Natural killer cell (primary cell): ENCODE measurements at places on chromosomes 16 and 17. TPM values are rescaled to one million over a fixed set of nuclear protein-coding genes. Genes with fewer than 3 reads are reported as not detected.

DNA sequence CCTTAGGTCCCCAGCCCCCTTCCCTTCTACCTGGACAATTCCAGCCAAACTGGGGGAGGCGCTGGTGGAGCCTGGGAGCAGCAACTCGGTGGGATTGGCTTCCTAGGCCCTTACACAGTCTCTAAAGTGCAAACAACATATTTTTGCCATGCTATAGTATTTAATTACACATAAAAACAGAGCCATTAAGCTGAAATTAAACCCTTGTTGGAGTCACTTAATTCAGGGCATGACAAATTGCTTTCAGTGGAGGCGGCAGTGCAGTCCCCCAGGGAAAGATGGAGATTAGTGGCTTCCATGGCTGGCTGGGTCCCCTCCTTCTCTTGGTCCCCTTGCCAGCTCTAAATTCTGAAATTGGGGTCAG is 17.3 kb downstream of the IGFBP4 start:
- H3K27ac ChIP-seq: no peak overlapping the region
- H3K36me3 ChIP-seq: peaks cover 5% of the 10 kb centered on the region
- no peaks in the 10 kb centered on the region for H3K27me3 ChIP-seq
- DNase-seq: no peak

KRTAP4-1 gene
- total RNA-seq: not detected

GRCh38 chr17:46819906-46820351 is 1.4 kb upstream of the WNT3 start:
- peaks cover 30% of the 10 kb centered on the region for H3K4me1 ChIP-seq
- peaks cover 63% of the 10 kb centered on the region for H3K27me3 ChIP-seq
- H3K36me3 ChIP-seq: no peaks in the 10 kb centered on the region

HOXB2 gene
- 21.6 TPM for total RNA-seq

DNA sequence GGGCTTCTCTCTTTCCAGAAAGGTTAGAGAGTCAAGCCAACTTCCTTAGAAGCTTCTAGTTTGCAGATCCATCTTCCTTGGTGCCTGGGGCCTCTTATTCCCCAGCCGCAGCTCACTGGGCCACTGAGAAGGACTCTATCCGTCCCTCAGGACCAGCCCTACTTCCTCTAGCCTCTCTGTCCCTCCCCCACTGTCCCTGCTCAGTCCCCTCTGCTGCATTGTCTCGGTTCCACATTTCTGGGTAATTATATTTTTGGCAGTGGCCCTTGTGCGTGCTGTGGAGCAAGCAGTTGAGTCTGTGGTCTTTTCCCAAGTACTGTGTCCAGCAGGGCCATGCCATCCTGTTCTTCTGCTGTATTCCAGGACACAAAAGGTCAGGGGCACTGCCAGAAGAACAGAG is 17.8 kb downstream of the IRX3 start:
- no peak for DNase-seq
- no peaks in the 10 kb centered on the region for H3K4me1 ChIP-seq
- H3K36me3 ChIP-seq: no peaks in the 10 kb centered on the region

- no peak for DNase-seq
- no peaks in the 10 kb centered on the region for H3K36me3 ChIP-seq
- no peaks in the 10 kb centered on the region for H3K27me3 ChIP-seq
- no peak overlapping the region for H3K27ac ChIP-seq
- H3K4me1 ChIP-seq: peaks cover 11% of the 10 kb centered on the region
These were observed 9.2 kb downstream of the QPRT start for GRCh38 chr16:29688172-29688571.

DNA sequence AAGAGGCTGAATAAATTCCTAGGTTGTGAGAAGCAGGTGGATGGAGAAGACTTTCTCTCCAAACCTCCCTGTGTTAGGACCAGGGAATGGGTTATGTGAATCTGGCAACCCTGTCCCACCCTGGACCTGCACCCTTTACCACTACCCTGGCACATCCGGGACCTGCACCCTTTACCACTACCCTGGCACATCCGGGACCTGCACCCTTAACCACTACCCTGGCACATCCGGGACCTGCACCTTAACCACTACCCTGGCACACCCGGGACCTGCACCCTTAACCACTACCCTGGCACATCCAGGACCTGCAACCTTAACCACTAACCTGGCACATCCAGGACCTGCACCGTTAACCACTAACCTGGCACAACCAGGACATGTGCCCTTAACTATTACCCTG is 207.0 kb upstream of the CACNG3 start:
- H3K27ac ChIP-seq: no peak overlapping the region
- H3K36me3 ChIP-seq: peaks cover 21% of the 10 kb centered on the region
- H3K27me3 ChIP-seq: no peaks in the 10 kb centered on the region
- DNase-seq: no peak
- no peak overlapping the region for H3K4me3 ChIP-seq

- no peak overlapping the region for H3K4me3 ChIP-seq
- no peak overlapping the region for H3K27ac ChIP-seq
- H3K36me3 ChIP-seq: no peaks in the 10 kb centered on the region
- no peaks in the 10 kb centered on the region for H3K4me1 ChIP-seq
- no peak for DNase-seq
- no peaks in the 10 kb centered on the region for H3K27me3 ChIP-seq
These were observed 89.3 kb upstream of the NKD1 start for GRCh38 chr16:50458667-50459495.

- H3K27me3 ChIP-seq: no peaks in the 10 kb centered on the region
- H3K4me1 ChIP-seq: no peaks in the 10 kb centered on the region
- no peaks in the 10 kb centered on the region for H3K36me3 ChIP-seq
- no peak for DNase-seq
These were observed 9.5 kb upstream of the KSR1 start for GRCh38 chr17:27446569-27447301.

GRCh38 chr16:48517493-48517892 is 92.5 kb downstream of the N4BP1 start:
- no peaks in the 10 kb centered on the region for H3K4me1 ChIP-seq
- H3K4me3 ChIP-seq: no peak overlapping the region
- no peak for DNase-seq
- no peaks in the 10 kb centered on the region for H3K27me3 ChIP-seq
- H3K27ac ChIP-seq: no peak overlapping the region

DNA sequence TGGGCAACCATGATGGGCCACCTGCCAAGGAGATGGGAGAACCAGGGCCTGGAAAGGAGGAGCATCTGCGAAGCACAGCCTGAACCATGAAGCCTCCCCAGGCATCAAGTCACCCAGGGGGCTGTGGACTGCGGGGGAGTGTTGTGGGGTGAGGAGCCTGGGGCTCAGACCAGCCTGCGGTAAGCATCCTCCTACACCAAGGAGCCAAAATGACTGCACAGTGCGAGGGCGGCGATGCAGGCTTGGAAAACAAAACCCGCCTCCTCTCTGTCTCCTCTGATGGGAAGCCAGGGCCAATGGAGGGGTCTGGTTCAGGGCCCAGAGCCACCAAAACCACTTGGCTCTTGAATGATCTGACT is 18.1 kb upstream of the MAF start:
- H3K27ac ChIP-seq: no peak overlapping the region
- H3K4me1 ChIP-seq: peaks cover 13% of the 10 kb centered on the region
- H3K4me3 ChIP-seq: no peak overlapping the region
- no peaks in the 10 kb centered on the region for H3K27me3 ChIP-seq
- no peaks in the 10 kb centered on the region for H3K36me3 ChIP-seq

ALOX12B gene
- total RNA-seq: 0.29 TPM

GRCh38 chr17:62735044-62735651 is 73.0 kb downstream of the MARCHF10 start:
- H3K27me3 ChIP-seq: no peaks in the 10 kb centered on the region
- no peak overlapping the region for H3K27ac ChIP-seq
- no peaks in the 10 kb centered on the region for H3K4me1 ChIP-seq
- no peaks in the 10 kb centered on the region for H3K36me3 ChIP-seq

MT1H gene
- total RNA-seq: not detected

DNA sequence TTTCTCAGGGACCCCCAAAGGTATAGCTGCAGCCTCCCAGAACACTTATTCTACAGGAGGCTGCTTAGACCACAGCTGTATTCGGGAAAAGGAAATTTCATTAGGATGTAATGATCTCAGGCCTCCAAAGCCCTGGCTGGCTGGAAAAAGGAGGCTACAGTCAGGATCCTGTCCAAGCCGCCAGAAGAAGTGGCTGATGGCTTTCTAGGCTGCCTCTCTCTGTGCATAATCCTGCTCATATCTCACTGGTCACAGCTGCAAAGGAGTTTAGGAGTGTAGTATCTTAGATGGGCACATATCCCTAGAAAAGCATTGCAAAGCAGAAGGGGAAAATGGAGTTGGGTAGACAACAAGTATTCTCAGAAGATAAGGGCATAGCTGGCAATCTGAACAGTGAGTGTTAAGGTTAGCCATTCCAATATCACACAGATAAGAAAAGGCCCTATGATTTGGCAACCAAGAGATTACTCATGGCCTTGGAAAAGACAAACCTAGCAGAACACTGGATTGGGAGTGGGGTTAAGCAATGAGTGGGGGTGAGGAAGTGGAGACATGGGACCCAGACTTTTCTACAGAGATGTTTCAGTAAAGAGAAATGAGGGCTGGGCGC is 26.0 kb upstream of the PRKCA start:
- H3K36me3 ChIP-seq: no peaks in the 10 kb centered on the region
- H3K27me3 ChIP-seq: no peaks in the 10 kb centered on the region
- no peak for DNase-seq

DNA sequence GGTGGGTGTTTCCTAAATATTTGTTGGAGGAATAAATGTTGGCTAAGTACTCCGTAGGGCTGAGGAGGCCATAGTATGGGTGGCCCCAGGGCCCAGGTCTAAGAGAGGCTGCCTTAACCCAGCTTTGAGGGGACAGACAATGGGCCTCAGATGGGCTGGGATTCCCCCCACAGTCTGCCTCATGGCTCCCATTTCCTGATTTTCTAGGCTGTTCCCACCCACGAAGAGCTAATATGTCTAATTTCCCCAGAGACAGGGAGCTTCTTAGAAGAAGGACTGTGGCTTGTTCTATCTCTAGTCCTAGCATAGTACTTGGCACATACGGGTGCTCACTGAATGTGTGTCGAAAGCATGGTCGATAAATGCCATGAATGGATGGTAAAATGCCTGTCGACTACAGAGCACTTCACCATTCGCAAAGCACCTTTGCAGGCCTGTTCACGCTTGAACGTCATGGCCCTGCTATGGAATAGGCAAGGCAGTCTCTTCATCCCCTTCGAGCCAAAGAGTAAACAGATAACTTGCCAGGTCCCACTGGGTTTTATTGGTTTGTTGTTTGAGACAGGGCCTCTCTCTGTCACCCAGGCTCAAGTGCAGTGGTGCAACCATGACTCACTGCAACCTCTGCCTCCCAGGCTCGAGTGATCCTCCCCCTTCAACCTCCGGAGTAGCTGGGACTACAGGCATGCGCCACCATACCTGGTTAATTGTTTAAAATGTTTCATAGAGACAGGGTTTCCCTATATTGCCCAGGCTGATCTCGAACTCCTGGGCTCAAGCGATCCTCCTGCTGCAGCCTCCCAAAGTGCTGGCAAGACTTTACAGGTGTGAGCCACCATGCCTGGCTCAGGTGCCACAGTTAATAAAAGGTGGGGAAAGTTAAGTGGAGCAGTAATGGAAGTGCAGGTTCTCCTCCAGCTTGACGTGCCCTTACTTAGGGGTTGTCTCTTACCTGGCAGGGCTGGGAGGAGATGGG is 9.7 kb downstream of the CHAD start:
- H3K4me1 ChIP-seq: no peaks in the 10 kb centered on the region
- no peaks in the 10 kb centered on the region for H3K27me3 ChIP-seq
- no peak overlapping the region for H3K27ac ChIP-seq
- no peak overlapping the region for H3K4me3 ChIP-seq
- H3K36me3 ChIP-seq: no peaks in the 10 kb centered on the region
- DNase-seq: no peak

DNA sequence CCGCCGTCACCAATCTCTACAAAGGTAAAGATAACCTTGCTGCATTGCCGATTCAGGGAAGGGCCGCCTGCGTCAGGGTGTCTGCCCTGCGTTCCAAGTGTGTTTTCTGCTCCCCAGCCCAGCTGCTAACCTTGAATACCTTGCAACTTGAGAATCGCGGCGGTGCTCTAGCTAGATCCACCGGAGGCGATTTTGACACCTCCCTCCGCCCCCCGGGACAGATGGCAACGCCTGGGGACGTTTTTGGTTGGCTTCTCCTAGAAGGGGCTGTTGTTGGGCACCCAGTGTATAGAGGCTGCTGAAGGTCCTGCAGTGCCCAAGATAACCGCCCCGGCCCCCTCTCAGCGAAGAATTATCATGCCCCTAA is 1.5 kb downstream of the HAPSTR1 start:
- H3K4me3 ChIP-seq: peak overlapping the region; percentile 89
- H3K36me3 ChIP-seq: peaks cover 30% of the 10 kb centered on the region
- DNase-seq: no peak
- H3K27me3 ChIP-seq: no peaks in the 10 kb centered on the region
- peak overlapping the region; percentile 92 for H3K27ac ChIP-seq
- peaks cover 36% of the 10 kb centered on the region for H3K4me1 ChIP-seq

- no peaks in the 10 kb centered on the region for H3K27me3 ChIP-seq
- no peak overlapping the region for H3K4me3 ChIP-seq
- no peaks in the 10 kb centered on the region for H3K4me1 ChIP-seq
- no peaks in the 10 kb centered on the region for H3K36me3 ChIP-seq
- no peak overlapping the region for H3K27ac ChIP-seq
- no peak for DNase-seq
These were observed 331.0 kb upstream of the CCL2 start for GRCh38 chr17:33924104-33924503.

PDK2 gene
- total RNA-seq: 23.2 TPM

- H3K27me3 ChIP-seq: peaks cover 54% of the 10 kb centered on the region
- H3K36me3 ChIP-seq: no peaks in the 10 kb centered on the region
- no peak overlapping the region for H3K27ac ChIP-seq
- H3K4me3 ChIP-seq: no peak overlapping the region
- DNase-seq: no peak
These were observed 4.4 kb upstream of the IRX5 start for GRCh38 chr16:54926166-54926838.

- peaks cover 8% of the 10 kb centered on the region for H3K4me1 ChIP-seq
- H3K36me3 ChIP-seq: no peaks in the 10 kb centered on the region
- H3K27me3 ChIP-seq: no peaks in the 10 kb centered on the region
- no peak overlapping the region for H3K4me3 ChIP-seq
These were observed 196.1 kb downstream of the GSG1L start for GRCh38 chr16:27867122-27868110.

PRR15L gene
- total RNA-seq: not detected

DNA sequence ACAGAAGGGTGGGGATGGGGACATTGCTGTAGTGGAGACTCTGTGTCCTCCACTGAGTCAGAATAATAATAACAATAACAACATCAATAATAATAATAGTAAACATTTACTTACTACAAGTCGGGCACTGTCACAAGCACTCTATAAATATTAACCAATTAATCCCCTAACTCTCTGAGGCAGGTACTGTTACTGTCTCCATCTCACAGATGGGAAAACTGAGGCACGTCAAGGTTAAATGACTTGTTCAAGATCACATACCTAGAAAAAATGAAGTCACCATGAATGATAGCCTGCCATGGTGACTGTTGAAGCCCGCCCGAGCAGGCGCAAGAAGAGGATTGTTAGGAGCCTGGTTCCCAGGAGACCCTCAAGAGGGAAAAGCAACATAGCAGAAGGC is 10.2 kb downstream of the PRR29 start:
- no peak overlapping the region for H3K27ac ChIP-seq
- peaks cover 52% of the 10 kb centered on the region for H3K4me1 ChIP-seq
- H3K36me3 ChIP-seq: peaks cover 47% of the 10 kb centered on the region
- H3K4me3 ChIP-seq: no peak overlapping the region
